ENCODE measurements at places on chromosomes 2 and 18. TPM values are rescaled to one million over a fixed set of nuclear protein-coding genes. Genes with fewer than 3 reads are reported as not detected.

- DNase-seq = no peak
Observed at GRCh38 chr2:70133491-70134322, 46.4 kb downstream of the PCBP1 start.

GRCh38 chr18:10258836-10259474, 195.5 kb upstream of the APCDD1 start:
- DNase-seq = no peak

- DNase-seq = no peak
Observed at GRCh38 chr2:68740400-68740914, 5.8 kb downstream of the ARHGAP25 start.

DNA sequence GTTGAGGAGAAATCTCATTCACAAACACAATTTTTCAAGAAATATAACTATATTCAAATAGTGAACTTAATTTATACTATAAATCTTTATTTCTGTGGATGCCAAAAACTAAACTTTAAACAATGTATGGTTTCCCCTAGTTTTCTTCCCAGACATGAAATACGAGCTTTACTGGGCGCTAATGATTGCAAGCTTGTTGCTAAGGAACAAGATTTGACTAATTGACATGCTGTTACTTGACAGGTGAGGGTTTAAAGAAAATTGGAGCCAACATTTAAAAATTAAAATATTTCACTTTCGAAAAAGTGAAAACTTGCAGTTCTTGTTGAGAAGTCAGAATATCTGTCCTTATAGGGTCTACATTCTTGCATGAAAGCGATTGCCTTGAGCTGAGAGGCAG, 381.0 kb downstream of the MEIS1 start:
- no peak for DNase-seq

DNA sequence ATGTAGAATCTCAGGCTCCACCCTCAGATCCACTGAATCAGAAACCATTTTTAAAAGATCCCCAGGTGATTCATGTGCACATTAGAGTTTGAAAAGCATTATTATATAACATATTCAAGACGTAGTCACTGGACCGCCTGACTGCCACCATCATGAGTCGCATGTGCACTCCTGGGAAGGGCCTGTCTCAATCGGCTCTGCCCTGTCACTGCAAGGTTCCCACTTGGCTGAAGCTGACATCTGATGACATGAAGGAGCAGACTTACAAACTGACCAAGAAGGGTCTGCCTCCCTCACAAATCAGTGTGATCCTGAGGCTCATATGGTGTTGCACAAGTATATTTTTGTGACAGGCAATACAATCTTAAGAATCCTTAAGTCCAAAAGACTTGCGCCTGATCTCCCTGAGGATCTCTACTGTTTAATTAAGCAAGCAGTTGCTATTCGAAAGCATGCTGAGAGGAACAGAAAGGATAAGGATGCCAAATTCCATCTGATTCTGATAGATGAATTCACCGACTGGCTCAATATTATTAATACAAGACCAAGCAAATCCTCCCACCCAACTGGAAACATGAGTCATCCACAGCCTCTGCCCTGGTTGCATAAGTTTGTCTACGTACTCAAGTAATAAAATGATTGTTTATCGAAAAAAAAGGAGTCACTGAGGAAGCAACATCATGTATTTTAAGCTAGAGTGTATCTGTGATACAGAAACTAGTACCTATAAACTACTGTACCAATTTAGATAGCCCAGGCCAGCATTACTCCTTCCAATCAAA, 26.2 kb downstream of the ATAD2B start:
- no peak for DNase-seq

IL1B gene
- 0.53 TPM for polyA plus RNA-seq

DNA sequence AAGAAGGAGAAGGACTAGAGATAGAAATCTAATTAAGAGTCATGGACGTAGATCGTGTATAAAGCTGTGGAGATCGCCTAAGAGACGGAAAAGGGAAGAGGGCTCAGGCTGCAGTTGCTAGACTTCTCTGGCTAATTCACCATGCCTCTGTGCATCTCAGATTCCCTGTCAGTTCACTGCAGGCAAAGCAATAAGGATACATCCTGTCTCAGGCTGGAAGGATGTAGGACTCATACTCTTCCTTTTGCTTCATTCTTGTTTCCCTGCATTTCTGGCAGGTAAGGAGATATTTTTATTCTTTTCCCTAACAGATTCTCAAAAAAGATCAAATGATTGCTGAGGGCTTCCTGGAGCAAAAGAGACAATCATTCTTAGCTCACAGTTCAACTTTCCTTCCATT, 112.5 kb downstream of the AP1S3 start:
- DNase-seq = no peak

DNA sequence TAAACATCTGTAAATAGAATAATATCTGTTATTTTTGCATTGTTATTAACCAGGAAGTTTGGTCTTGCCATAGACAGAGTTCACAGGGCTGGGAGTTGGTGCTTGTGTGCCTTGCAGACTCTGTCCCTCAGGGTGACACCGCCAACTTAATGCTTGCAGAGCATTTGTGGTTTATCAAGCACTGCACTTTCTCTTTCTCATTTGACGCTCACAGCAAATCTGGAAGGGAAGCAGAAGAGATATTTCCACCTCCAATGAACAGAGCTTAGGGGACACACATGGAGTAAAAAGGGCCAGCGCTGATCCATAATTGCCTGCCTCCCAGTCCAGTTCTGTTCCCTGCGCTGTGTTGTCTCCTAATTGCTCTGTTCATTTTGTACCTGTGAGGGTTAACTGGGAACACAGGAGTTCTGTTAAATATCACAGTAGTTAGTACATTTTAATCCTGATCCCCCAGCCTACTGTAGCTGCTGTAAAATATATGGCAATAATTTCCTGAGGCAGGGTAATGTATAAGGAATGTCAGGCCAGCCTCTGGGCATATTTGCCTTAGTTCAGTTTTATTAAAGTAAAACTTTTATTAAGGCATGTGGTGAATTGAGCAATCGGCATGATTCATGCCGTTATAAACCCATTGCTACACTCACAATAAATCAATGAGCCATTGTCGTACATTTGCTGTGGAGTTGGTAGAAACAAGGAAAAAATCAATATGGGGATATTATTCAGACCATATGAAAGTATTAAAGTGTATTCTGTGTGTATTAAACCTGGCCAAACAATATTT, 182.5 kb upstream of the OSR1 start:
- no peak for DNase-seq

All from brain (organoid and tissue), 16 donors.